CD4-positive, alpha-beta T cell treated with Interleukin-10 for 1 hour (primary cell): ENCODE measurements at places on chromosomes 5 and 9.

GRCh38 chr9:31334837-31335528 lies 1049.5 kb upstream of the ACO1 start:
- no peak for DNase-seq

DNA sequence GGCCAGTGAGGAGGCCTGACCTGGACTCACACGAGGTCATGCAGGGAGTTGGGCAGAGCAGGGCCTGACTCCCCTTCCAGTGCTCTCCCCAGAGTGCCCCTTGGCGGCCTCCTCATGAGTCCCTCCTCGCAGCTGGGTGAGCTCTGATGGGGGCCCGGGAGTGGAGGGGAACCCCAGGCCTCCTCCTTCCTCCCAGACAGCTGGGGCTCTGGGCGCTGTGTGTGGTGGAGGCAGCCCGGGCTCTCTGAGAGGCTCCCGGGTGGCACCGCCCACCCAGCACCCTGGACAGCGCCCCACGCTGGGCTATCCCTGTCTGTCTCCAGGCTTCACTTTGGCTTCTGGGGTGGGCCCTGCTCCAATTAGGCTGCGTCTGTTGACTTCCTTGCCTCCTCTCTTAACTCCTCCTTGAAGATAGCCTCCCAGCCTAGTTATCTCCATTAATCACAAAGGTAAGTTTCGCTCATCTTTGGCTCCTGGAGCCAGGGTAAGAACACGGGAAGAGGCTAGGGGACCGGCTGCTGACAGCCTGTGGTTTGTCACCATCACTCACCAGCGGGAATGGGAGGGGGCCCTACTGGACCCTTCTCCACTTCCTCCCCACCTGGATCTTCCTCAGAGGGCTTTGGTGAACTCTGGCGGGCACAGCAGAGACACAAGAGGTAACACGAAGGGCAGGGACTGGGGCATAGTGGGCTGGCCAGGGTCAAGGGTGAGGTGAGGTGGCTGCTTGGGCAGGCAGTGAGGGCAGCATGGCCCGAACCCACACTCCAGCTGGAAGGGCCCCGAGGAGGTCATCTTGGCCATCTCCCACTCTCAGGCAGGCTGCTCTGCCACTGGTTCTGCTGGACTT lies 13.1 kb downstream of the PSD2 start:
- DNase-seq, result peak; percentile 14

DNA sequence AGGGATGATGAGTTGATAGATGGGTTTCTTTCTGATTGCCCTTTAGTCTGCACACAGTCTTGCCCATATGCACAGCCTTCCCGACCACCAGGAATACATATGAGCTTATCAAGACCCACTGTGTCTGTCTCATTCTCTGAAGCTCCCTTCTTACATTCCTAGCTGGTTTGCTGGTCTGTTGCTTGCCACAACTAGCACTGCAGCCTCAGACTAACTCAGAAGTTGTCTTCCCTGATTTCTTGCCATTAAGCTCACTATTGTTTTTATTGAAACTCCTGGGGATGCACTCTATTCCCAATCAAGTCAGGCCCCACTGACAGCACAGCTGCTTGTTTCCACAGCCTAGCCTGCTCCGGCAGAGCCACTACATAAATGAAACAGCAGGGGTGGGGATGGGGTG lies 97.5 kb downstream of the SAXO1 start:
- DNase-seq, result no peak

DNA sequence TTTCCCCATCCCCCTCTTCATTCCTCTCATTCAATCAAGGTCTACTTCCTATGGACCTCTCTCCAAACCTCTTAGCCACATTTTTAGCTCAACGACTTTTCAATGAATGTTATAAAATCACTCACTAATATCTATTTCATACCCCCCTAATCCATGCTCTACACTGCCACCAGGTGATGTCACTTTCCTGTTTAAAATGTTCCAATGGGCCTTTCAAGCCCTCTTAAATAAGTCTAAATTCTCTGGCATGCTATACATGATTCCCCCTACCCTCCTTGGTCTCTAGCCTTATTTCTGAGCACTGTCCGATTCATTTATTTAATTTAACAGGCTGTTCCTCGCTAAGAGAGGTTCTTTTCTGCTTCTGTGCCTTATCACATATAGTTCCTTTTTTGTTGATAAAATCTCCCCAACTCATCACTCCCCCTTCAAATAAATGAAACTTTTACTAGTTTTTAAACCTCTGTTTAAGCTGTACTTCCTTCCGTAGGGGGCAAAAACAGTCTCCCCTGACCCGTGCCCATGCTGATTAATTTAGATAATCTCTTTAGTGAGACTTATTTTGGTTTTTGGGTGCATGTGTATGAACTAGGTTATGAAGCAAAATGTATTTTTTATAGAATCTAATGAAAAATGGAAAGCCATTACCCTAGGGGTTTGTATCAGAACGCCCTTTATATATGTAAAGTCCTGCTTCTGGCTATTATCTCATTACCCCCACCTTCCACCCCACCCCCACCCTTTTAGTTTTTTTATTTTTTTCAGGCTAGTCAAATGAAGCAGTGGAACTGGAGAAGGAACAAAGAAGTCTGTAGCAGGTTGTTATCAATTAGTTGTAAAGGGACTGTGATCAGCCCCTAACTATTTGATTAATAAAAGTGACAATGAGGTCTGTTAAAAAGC lies 9.0 kb downstream of the ABHD17B start:
- DNase-seq, result no peak

- no peak for DNase-seq
Observed at GRCh38 chr5:64315778-64316177, 150.1 kb downstream of the RNF180 start.

GRCh38 chr5:175847503-175847902 lies 23.9 kb upstream of the CPLX2 start:
- no peak for DNase-seq

DNA sequence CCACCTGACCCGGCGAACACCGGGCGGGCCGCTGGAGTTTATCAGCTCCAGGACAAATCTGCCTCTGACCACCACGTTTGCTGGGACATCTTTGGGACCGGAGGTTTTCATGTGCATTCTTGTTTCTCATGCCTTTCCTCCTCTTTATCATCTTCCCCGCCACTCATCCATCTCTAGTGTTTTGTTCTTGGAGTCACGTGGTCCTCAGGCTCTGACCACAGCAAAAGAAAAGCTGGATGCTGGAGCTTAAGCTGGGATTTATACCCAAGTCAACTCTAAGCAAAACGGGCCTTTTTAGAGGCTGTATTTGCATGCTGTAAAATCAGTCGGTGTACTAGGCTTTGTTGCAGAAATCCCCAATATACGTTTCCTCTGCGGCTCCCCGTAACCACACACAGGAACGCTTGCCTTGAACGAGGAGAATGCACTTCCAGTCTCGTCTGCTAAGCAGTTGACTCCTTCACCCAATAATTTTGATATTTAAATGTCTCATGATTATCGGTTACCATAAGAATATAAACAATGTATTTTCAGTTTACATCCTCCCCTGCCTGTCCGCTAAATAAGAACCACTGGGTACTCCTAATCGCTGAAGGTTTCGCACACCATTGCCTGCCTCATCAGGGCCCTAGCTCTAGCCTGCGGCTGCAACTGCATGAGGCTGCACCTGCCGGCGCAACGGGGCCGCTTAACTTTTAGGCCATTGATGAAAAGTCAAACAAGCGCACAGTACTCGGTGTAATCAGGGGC lies 560 bp upstream of the NDUFS6 start:
- DNase-seq, result peak; percentile 60

GRCh38 chr9:125329978-125330377 lies 68.4 kb downstream of the GAPVD1 start:
- DNase-seq, result no peak

- DNase-seq, result no peak
Observed at GRCh38 chr9:21558079-21558478, 76.0 kb upstream of the IFNE start.

DNA sequence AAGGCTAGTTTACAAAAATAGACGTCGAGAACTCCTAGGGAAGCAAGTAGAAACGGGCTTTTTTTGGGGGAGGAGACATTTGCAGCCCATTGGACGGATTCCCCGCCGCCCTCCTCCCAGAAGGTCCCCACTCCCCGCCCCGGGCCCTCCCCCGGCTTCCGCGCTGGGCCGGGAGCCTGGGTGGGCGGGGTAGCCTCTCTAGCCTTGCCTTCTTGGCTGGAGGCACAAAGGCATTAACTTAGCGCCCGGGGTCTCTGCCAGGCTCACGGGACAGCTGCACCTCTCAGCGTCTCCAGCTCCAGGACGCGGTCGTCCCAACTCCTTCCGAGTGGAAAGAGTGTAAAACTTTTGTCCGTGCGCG lies at the start of gene DMRTA1:
TSS of gene DMRTA1 (plus strand) at position 236 of the 361 bp plus-strand sequence. CDS start 242 bp downstream, outside the sequence.
- DNase-seq, result peak; percentile 5

DNA sequence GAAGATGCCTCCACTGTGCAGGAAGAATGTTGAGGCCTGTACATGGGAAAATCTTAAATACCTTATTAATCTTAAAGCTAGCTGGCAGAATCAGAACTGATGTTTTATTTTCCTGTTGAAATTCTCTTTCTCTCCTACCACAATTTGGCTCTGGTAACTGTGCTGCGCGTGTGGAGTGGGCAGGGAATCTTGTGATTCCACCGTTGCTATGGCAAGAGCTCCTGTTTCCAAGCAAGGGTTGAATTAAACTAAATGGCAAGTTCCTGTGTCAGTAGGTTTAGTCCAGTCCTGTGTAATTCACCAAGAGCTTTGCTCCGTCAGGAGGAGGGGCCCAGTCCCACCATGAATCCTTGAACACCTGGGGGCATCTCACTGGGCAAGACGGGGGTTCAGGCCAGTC lies 36.4 kb downstream of the NXNL2 start:
- DNase-seq, result no peak

GRCh38 chr9:131120620-131121228 lies 4.7 kb upstream of the NUP214 start:
- no peak for DNase-seq

DNA sequence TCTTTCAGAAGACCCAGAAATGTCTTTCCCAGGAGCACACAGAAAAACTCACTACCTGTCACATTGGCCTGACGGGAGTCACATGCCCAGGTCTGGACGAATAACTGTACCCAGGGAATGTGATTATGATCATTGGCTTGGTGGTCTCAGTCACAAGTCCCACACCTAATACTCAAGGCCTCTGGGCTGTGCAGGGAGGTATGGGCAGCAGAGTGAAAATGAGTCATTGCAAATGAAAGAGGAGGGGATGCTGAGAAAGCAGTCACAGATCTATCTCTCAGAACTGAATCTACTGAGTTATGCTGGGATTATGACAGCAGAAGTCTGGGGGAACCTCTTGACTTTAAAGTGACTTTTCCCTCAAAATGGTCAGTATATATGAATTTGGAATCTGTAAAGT lies 36.9 kb downstream of the SGCD start:
- DNase-seq, result no peak

GRCh38 chr5:110104060-110104725 lies 414.5 kb downstream of the MAN2A1 start:
- no peak for DNase-seq

- no peak for DNase-seq
Observed at GRCh38 chr5:114858665-114859437, 310.9 kb downstream of the TRIM36 start.

GRCh38 chr5:1502046-1502736 lies 21.6 kb downstream of the LPCAT1 start:
- DNase-seq, result peak; percentile 35

- DNase-seq, result no peak
Observed at GRCh38 chr5:76283670-76284069, 119.4 kb upstream of the IQGAP2 start.

DNA sequence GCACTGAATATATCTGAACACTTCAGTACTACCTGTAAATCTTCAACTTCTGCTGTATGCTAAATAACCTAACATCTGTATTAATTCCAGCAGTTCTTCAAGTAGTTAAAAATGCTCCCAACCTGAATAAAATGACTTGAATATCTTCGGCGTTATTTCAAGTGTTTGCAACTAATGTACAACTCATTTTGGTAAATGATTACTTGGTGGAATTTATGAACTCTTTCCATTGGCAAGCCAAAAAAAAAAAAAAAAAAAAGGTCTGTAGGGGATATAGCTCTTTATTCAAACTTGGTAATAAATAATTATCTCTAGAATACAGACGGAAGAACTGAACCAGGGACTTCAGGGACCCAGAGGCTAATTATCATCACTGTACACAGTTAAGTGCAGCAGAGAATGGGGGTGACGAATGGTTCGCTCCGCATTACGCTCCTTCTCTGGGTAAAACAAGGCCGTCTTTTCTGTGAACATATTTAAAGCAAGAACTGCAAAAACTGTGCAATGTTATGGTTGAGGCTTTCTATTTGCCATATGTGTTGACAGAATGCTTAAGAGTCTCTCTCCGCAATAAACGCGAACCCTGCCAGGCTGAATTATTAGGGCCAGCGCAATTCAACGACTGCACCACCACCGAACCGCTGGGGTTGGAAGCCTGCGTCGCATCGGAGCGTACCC lies 1.9 kb upstream of the ERBIN start:
- DNase-seq, result no peak

DNA sequence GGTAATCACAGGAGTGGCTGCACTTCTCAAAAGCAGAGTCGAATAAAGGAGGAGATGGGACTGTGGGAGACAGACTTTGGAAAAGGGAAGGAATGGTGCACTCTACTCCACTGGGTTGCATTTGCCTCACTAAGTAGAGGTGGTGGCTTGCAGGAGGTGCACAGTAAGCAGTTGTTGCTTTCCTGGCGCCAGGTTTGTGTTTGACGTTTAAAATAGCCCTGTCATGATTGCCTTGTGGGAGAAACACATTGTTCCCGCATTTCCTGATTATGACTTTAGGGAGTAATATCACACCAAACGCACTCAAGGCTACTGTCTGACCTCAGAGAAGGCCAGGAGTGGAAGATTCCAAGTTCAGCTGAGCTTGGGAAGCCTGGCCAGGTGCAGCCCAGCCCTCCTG lies 36.7 kb downstream of the DMRT1 start:
- DNase-seq, result no peak

GRCh38 chr5:58753446-58753845 lies 170.6 kb downstream of the RAB3C start:
- no peak for DNase-seq

DNA sequence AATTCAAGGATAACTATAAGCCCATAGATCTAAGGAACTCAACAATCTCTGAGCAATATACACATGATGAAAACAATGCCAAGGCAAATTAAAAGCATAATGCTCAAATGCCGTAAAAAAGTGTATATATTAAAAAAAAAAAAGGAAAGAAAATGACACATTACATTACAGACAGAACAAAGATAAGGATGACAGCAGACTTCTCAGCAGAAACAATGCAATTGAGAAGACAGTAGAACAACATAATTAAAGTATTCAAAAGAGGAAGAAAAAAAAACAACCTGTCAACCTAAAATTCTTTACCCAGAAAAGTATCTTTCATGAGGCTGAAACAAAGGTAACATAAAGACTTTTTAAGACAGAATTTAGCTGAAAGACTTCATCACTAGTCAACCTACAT lies 591.7 kb downstream of the ZNF608 start:
- DNase-seq, result no peak

DNA sequence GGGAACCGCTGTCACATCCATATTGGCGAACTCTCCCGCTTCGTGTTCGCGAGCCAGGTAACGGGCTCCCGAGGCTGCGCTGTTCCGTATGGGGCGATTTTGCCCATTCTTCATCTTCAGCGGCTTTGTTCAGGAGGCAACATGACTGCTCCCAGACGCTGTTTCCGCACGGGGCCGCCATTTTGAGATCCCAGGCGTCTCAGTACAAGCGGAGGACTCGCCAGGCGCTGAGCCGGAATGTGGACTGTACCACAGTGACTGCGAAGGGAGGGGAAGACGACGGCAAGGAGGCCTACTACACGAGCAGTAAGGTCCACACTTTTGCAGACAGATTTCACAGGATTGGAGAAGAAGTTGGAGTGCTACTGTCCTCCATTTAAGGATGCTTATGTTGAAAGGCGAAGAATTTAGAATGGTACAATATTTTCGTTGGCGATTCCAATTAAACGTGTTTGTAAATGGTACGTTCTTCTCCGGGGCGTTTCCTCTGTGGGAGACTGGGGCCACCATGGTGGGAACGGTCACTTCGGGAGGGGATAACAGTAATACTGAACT lies 41.6 kb upstream of the ZNF300 start:
- no peak for DNase-seq
